ENCODE measurements at places on chromosomes 6 and 20. TPM values are rescaled to one million over a fixed set of nuclear protein-coding genes. Genes with fewer than 3 reads are reported as not detected.
A peak's percentile ranks its signal among the peaks of the same experiment; 100 is the strongest.

Gene VARS1
- total RNA-seq: 46.8 TPM

Gene BMP6
- total RNA-seq: not detected

Gene SOX18
- not detected for total RNA-seq

Gene ACOT13
- 11.1 TPM for total RNA-seq

Gene MYLK4
- total RNA-seq: 0.42 TPM

DNA sequence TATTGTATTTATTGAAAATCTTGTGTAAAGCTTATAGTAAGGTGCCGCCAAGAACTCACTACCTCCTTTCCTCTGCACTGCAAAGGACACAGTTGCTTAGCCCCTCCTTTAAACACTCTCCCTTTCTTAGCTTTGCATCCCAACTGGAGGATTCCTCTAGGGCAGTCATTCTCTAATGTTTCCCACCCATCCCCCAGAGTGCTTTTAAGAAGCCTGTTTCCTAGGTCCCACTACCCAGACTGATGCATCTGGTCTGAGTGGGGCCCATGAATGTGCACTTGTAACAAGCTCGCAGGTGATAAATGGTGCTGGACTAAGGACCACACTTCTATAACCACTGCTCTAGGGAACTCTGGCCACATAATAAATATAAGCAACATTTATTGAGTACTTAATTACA lies 55.2 kb downstream of the B4GALT5 start:
- no peak for DNase-seq

GRCh38 chr6:168598251-168599117 lies 157.5 kb downstream of the SMOC2 start:
- DNase-seq: no peak

DNA sequence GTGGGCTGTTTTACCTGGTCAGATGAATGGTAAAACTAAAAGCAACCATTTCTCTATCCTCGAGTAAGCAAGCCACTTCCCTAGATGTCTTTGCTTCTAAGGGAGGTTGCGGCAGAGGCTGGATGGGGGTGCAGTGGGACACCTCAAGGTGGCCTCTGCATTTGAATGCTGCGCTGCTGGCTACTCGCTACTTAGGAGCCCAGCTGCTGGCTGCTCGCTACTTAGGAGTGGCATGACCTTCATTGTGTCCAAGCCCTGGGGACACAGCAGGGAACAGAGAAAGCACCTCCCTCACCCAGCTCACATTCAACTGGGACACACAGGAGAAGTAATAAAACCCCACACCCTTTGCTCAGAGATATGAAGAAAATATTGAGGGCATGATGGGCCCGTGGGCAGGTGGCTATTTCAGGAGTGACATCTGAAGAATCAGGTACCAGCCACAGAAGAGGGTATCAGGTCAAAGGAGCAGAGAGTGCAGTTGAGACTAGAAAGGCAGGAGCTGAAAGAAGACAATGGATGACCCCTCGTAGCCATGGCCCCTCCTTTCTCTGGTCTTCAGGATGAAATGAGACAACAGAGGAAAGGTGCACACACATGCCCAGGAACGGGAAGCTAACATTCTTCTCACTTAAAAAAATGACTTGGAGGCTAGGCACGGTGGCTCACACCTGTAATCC lies 149.4 kb downstream of the ZMYND8 start:
- no peak for DNase-seq

- DNase-seq: no peak
Measured at GRCh38 chr6:38580030-38580429, 59.7 kb downstream of the BTBD9 start.

DNA sequence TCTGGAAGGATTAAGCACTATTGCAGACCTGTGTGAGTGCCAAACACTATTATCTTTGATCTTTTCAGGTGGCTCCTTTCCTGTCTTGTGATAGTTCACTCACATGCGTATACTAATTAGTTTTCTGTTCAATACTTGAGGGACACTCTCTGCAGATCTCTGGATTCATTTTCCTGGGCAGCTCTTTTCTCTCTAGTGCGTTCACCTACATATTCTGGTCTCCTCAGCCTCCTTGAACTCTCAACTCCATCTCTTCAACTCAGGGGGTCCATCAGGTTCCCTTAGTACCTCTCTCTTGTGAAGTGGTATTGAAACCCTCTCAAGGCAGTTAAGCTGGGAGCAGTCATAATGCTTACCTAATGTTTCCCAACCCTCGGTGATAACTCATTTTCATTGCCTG lies 1218.1 kb upstream of the MAP3K7 start:
- no peak for DNase-seq

GRCh38 chr20:13212750-13213149 lies 8.3 kb upstream of the ISM1 start:
- no peak for DNase-seq

GRCh38 chr6:158211273-158212055 lies 43.3 kb downstream of the GTF2H5 start:
- DNase-seq: no peak

- DNase-seq: no peak
Measured at GRCh38 chr6:144697369-144697760, 412.2 kb downstream of the UTRN start.

- peak; percentile 79 for DNase-seq
Measured at GRCh38 chr6:106223300-106223930, 102.1 kb downstream of the ATG5 start.

GRCh38 chr6:98769546-98769945 lies 64.8 kb upstream of the POU3F2 start:
- DNase-seq: no peak

Measured in CD4-positive, alpha-beta memory T cell (primary cell).